ENCODE measurements at places on chromosomes 6 and 20.

DNA sequence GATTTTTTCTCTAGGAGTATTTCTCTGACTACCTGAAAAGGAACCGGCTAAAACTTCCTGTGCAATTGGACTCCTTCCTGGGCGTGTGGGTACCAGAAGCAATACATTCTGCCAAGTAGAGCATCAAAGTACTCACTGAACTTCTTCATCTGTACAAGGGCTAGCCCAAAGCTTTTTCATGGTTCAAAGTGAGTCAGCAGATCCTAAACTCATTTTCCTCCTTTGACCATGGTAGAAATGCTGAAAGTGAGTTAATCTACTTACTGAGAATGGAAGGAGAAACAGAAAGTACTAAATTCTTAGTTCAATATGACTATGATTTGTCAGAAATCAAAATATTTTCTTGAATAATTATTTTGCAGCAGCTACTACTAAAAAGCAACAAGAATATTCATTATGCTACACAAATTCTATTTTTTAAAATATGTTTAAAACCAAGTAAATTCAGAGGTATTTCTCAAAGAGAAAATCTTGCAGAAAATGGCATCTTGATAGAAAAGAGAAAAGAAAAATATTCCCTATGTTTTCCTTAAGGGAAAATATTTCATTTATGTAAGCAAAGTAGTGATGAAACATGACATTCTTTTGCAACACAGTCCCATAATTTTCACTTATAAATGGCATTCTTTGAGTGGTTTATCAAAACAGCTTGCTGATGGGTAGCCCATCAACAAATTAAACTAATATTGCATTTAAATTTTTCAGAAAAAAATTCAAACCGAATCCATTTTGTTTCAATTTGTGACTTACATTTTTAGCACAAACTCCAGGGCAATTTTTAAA, 3.7 kb upstream of the BEND6 start:
- no peak for DNase-seq

DNA sequence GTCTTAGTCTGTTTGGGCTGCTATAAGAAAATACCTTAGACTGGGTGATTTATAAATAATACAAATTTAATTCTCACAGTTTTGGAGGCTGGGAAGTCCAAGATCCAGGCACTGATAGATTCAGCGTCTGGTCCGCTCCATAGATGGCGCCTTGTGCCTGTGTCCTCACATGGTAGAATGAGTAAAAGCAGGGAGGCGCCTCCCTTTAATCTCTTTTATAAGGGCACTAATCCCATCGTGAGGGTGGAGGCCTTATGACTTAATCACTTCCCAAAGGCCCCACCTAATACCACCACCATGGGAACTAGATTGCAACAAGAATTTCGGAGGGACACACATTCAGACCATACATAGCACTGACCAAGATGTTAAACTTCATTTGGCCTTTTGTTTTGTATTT, 91.2 kb upstream of the TMEM181 start:
- no peak for DNase-seq

DNA sequence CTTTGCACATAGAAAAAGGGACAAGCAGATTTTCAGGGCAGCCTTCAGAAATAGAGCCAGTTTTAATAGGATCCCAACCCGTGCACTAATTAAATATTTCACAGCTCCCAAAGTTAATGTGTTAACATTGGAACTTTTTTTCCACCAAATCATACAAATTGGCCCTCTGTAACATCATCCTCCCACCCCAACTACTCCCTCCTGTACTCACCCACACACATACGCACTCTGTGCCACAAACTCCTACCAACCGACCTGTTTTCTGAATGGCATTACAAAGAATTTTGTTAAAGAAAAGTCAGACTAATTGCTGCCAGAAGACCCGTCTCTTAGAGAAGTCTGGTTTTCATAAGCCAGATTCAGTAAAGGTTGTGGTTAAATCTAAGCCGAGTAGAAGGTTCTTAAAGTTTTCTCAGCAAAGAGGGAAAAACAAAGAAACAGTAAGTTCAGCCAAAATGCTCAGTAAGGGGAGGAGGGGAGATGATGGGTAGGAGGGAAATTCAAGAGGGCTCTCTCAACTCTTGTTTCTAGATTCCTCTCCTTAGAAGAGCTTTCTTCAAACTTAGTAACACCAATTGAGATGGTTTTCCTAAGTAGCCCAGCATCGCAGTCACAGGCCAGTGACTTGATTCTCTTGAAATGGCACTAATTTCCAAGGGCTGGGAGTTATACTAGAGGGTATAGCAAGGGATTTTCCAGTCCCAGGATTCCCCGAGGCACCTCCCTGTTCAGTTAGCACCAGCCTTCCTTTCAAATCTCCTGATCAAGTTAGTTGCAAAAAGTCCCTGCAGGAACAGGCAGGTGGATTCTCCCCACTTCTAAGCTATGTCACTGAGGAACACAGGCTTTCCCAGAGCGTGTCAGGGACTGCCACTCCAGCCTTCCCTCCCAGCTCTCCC, 27.9 kb downstream of the TFAP2A start:
- no peak for DNase-seq

DNA sequence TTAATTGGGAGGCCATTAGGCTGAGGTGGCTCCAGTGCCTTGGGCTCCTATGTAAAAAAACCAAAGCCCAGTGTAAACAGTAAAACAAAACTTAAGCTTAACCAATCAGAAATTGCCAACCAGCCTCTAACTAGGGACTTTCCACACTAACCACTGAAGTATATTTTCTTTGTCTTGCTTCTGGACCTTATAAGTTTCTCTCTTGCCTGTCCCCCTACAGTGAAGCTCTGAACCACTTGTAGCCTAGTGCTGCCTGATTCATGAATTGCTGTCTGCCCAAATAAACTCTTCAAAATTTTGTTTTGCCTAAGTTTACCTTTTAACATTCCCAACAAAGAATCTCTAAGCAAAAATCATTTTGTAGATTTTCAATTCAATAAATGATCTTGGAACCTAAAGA, 28.2 kb downstream of the POPDC3 start:
- no peak for DNase-seq

DNA sequence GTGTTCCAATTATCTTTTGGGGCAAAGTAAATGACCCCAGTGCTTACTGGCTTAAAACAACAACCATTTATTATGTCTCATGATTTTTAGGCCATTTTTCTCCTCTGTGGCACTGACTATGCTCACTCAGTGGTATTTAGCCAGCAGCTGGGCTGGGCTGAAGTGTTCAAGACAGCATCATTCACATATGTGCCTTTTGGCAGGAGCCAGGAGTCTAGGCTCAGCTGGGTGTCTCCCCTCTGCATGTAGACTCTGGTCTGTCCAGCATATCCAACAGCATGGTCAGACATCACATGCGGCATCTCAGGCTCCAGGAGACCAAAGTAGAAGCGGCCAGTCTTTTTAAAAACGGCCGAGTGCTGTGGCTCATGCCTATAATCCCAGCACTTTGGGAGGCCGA, 120.3 kb upstream of the TOP1 start:
- DNase-seq = no peak

DNA sequence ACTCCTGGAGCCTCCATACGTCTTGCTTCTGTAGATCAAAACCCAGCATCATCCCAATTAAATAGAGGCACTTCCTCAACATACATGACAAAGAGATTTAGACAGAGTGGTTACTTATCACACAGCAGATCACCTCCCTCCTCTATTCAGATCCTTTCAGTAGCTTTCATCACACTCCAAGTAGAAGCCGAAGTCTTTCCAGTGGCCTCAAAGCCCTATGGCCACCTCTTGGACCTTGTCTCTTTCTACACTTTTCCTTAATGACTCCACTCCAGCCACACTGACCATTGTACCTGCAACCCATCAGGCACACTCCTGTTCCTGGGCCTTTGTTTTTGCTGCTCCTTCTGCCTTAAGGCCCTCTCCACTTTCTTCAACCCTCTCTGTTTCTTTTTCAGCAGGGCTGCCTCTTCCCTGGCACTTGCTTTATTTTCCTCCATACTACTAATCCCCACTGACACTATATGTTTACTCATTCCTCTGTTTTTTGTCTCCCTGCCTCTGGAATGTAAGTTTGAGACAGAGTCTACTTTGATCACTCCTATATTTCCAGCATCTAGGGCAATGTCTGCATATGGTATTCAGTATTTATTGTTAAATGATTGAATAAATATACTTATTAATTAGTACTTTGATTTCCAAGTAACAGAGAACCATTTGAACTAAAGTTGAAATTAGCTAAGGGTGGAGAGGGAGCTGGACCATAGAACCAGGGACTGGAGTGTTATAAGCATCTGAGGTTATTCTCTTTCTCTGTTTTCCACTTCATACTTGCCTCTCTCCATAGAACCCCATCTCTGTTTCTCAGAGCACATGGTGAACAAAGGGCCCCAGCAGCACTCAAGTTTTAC, 43.4 kb upstream of the TRAM2 start:
- no peak for DNase-seq

GRCh38 chr6:63795006-63795405, 159.4 kb downstream of the PHF3 start:
- DNase-seq = no peak

- DNase-seq = no peak
Observed at GRCh38 chr6:168345266-168345665, 25.7 kb upstream of the DACT2 start.

GRCh38 chr6:84728602-84729001, 35.8 kb downstream of the TBX18 start:
- no peak for DNase-seq

GRCh38 chr6:45450132-45450531, 72.4 kb upstream of the SUPT3H start:
- no peak for DNase-seq

DNA sequence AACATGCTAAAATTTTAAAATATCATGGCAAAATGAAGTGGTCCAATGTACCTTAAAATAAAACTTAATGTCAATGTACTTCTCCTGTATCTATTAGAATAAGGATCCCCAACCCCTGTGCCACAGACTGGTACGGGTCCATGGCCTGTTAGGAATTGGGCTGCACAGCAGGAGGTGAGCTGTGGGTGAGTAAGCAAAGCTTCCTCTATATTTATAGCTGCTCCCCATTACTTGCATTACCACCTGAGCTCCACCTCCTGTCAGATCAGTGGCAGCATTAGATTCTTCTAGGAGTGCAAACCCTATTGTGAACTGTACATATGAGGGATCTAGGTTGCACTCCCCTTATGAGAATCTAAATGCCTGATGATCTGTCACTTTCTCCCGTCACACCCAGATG, 86.0 kb downstream of the SLC16A10 start:
- DNase-seq = no peak

DNA sequence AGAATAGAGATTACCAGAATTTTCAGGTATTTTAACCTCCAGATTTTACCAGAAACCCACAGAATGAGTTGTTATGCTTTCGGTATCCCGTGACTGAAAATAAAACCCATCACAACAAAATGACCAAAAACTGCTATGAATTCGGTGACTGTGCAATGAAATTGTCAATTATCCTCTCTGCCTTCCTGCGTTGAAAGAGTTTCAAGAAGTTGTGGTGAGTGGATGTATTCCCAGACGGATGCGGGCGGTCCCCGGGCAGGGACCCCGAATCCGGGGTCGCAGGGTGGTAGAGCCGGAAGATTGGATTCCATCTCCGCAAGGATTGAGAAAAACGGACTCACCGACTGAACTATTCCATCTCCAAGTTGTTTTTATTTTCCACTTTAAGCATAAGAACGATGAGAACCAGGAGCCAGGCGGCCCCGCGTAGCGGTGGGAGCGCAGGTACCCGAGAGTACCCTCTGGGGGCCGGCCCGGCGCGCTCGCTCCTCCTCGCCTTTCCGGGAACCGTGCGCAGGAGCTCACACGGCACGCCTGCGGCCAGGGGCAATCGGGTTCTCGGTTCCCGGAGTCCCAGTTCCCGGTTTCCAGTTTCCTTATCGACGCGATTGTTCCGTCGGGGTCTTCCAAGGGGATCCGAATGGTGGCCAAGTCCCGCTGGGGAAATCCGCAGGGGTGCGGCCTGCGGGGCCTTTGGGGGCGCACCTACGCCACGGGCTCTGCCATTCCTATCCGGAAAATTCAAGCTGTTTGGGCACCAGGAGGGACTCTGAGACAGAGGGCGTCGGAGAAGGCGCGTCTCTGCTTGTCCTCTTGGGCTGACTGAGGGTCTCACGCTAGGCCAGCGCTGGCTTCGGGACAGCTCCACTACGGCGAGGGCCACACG, 104.9 kb upstream of the PRDM1 start:
- no peak for DNase-seq

DNA sequence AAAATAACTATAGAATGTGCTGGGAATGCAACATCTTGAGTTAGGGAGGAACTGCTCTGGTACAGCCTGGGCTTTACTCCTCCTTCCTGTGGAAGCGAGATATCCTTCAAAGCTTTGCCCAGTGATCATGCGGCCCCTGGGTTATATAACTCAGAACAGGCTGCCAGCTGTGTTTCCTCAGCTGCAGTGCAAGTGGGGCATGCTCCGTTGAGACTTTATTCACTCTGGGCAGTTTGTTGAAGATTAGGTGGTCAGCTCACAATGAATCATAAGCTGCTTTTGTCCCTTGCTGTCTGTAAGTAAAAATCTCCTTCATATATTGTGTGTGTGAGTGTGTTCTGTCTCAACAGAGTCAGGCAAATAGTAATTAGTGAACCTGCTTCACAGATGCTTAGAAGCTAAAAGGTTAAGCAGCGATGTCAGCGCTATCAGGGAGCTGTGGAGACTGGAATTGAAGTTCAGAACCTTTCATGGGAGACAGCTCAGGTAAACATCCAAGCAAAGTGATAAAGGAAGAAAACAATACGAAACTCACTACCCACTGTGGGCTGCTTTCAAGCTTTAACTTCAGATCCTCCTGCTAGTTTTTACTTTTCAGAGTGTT, 688.4 kb downstream of the HTR1B start:
- no peak for DNase-seq

- no peak for DNase-seq
Observed at GRCh38 chr20:43988867-43989266, 74.2 kb downstream of the TOX2 start.

GRCh38 chr6:57313711-57314471, 3.5 kb upstream of the PRIM2 start:
- DNase-seq = no peak

- DNase-seq = no peak
Observed at GRCh38 chr6:36577301-36577700, 16.9 kb upstream of the SRSF3 start.

DNA sequence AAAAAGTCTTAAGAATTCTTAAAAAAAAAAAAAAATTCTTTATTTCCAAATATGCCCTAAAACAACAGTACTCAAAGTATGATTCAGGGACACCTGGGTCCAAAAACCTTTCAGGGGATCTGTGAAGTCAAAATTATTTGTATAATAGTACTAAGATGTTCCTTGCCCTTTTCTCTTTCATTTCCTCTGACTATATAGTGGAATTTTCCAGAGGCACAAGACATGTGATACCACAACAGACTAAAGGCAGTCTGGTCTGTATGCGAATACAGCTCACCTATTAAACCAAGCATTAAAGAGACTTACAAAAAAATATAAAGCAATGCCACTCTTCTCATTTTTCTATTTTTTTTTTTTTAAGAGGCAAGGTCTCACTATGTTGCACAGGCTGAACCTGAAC, 15.4 kb downstream of the NOL7 start:
- no peak for DNase-seq

- DNase-seq = no peak
Observed at GRCh38 chr6:119832411-119832810, 482.9 kb upstream of the MAN1A1 start.

DNA sequence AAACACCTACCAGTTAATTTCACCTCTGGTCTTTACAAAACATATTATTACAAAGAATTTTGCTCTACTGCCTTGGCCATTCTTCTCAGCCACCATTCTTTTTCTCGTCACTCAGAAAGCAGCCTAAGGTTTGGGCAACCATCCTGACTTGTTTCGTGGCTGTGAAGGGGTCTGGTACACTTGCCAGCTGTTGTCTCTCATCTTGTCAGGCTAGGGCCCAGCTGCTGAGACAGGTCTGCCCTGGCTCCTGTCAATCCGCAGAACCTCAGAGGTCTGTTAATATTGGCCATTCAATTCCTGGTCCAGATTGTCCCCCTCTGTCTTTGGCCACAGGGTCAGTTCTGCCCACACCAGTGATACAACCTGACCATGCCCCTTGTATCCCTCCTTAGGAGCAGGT, 197.7 kb downstream of the UBE3D start:
- no peak for DNase-seq
